Endothelial cell of umbilical vein (primary cell): ENCODE measurements at places on chromosomes 13 and 19.

DNA sequence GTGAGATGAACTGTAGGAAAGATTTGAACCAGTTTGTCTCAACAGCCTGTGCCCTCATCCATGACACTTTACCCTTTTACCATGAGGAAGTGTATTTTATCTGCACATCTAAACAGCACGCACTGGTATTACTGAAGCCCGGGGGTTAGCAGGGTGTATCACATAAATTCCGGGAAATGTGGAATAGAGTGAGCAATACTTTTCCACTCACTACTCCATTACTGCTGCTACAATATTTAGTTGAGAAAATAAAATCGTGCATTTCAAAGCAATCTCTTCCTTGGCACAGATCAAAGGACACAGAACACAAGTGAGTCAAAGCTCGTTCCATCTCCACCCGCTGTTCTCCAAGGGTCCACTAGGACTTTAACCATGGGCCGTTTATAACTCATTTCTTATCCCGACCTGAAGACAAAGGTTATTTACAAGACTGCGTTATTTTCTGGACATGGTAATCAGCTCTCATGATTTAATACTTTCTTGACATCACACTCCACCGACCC is 35.2 kb downstream of the STK24 start:
- DNase-seq: peak; percentile 58

DNA sequence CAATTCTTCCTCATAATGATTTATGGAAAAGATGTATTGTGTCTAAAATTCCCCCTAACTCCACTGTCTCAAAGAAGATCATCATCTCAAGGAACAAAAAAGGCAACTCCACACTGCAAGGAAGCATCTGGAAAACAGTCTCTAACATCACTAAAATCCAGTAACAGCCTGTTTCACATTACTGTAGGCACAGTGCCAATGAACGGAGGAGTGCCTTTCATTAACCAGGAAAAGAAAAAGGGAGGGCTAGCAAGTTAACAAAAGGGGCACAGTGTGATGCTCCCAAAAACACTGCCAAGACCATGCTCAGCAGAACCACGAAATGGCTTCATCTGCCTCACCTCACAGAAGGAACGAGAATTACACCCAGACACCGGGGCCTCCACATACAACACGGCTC is 8.5 kb downstream of the TMTC4 start:
- no peak for DNase-seq

DNA sequence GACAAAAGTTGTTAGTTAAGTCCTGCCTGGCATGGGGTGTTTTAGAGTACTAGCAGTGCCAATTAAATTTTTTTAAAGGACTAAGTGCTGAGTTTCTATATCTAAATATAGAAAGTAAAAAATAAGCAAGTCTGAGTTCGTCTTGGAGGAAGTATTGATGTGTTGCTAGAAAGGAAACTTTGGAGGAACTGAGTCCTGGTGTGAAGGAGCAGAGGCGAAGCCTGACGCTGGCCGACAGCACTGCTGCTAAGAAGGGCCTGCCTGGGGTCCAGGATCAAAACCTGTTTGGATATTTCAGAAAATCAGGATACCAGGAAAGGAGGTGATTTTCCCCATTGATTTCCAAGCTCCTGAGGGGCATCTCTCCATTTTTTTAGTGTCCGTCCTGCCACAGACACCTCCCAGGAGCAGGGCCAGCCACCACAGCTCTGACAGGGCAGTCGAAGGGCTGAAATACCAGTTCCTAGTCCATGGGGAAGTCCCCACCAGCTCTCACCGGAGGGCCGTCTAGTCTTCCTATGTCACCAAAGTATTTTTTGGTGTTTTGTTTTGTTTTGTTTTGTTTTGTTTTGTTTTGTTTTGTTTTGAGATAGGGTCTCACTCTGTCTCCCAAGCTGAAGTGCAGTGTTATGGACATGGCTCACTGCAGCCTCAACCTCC is 38.2 kb upstream of the NPAS1 start:
- no peak for DNase-seq

DNA sequence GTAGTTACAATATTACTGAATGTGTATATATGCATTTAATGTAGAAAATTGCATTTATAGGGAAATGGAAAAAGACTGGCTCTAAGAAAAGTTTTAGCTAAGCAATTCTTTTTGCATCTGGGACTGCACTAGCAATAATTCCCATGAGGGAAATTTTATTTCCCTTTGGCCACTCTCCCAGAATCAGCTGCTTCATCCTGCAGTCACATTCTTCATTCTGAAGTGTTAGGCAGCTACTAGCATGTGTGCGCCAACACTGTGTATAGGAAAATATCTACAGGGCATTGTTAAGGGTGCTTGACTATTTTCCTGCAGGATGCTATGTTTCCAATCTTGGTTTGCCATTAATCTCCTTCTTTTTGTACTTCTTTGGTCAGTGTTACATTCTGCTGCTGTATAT is 312.8 kb upstream of the PCDH20 start:
- DNase-seq: peak; percentile 3

DNA sequence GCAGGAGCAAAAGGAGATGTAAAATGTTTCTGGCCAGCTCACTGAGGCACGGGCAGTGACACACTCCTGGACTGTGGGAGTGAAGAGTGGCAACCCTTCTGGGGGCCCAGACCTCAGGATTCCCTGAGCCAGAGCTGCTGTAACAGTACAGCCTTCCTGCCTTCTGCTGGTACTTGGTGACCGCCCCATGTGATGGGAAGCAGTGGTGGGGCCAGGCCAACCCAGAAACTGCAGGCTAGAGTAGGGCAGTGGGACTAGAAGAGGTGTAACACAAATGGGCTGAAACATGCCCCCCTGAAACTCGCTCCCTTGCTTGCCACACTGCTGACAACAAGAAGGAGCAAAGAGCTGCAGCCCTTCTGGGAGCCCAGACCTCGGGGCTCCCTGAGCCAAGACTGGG is 217.1 kb upstream of the TRPC4 start:
- no peak for DNase-seq
